ENCODE measurements at places on chromosomes 12 and 14.

GRCh38 chr14:56144176-56144575, 26.0 kb downstream of the PELI2 start:
- no peak for DNase-seq

- DNase-seq = no peak
These were observed 43.8 kb downstream of the SLC35F4 start for GRCh38 chr14:57822081-57822480.

DNA sequence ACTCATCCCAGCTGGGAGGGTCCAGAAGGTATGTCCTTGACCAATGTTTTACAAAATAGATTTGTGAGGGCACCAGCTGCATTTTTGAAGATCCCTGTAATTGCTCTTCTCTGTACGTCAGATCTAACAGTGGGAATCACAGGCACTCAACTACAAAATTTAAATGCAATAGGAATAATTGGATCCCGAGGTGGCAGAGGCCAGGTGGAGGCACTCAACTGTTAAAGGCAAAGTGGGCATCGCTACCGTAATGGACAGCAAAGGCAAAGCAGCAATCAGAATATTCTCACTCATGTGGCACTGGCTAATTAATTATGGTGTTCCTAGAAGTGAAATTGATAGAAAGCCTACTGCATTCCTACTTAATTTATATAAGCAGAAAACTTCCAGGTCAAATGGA, 27.9 kb upstream of the PSMC1 start:
- no peak for DNase-seq

GRCh38 chr12:132014915-132015280, 65.2 kb downstream of the EP400 start:
- DNase-seq = no peak

- no peak for DNase-seq
These were observed 287.3 kb downstream of the BCL11B start for GRCh38 chr14:98984719-98985041.

- DNase-seq = no peak
These were observed 24.3 kb upstream of the ATF1 start for GRCh38 chr12:50739611-50740010.

DNA sequence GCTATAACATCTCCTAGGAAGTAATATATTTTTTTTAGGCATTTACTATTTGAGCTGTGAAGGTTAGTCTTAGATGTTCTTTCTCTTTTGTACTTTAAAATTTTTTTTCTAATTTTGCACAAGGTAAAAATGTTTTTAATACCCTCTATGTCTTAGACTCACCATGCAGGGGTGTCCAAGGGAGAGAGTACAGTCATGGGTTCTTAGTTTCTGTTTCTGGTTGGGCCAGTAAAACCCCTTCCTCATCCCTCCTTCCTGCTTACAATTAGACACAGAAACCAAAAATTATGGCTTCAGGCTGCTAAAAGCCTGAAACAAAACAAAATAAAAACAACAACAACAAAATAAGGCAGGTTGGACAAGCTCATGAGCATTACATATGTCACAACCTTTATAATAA, 193.0 kb downstream of the SYT1 start:
- DNase-seq = no peak

DNA sequence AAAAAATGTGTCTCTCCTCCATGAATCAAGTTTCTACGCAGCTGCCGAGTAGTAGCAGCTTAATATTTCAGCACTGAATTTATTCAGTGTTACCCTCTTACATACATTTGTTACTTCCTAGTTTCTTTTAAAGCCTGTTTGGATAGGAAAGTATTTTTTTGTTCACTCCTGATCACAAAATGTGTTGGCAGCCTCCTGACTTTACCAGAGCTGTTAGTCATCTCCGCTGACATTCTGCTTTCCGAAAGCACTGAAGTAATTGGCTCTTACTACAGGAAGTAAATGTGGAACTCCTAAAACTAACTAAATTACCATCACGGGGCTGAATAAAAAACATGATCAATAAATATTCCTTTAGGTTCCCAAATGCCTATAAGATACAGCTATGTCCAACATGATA, 225.5 kb downstream of the EPS8 start:
- no peak for DNase-seq

DNA sequence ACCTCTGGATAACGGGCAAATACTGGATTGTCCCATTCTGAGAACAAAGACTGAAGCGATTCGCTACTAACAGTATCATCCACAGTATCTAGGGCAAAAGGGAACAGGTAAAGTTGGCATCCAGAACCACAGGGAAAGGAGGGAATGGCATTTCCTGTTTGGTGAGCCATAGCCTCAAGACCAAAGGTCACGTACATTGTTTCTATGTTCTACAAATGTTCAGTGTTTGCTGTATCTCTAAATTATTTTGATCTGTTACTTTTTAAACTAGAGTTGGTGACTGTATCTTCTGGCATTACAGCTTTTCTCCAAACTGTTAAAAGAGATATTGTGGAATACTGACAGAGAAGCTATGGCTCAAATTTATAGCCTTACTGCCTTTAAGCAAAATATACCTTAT, 9.7 kb downstream of the MLH3 start:
- no peak for DNase-seq

DNA sequence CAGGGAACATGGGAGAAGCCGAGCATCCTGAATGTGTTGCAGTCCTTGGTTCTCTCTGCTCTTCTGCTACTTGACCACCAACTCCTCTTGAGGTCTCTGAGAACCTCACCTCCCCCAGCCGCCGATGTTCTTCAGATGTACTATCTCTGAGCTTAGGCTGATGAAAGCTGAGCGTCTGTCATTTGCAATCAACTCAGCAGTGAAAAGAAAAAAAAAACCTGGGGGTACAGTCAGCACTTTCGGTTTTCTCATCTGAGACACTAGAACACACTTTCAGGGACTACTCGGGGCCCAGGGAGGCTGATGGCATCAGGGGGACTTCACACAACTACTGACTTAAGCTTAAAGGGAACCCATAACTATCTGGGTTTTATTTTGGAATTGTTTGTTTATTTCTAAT, 9.6 kb upstream of the FLVCR2 start:
- DNase-seq = no peak

DNA sequence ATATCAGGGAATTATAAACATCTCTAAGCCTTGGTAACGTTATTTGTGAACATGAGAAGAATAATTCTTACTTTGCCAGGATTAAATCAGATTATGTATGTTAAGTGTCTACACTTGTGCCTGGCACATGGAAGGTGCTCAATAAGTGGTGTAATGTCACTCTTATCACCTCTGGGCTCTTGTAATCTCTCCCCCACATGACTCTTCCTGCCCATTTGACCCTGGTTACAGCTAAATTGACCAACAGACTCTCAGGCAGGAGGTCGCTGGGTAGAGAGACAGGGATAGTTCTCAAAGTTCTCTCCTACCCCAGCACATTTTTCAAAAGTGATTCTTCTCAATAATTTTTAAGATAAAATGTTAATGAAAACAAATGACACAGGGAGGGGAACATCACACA, 137.8 kb upstream of the FRMD6 start:
- no peak for DNase-seq

DNA sequence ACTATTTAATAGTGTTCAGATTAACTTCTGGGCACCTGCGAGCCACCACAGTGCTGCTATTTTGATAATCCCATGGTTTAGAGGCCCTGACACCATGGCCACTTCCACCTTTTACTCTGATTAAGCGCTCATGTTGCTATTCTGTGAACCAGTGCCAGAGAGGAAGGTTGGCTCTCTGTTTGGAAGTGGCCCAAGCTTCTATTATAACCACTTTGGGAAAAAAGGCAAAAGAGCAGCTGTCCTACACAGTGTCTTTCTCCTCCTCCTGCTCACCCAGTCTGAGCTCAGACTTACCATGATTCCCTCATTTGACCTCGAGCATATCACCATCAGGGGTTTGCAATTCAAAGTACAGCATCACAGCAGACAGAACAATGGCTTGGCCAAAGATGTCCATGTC, 23.3 kb downstream of the DYRK2 start:
- no peak for DNase-seq

GRCh38 chr14:65461730-65462129, 49.2 kb downstream of the FUT8 start:
- no peak for DNase-seq

GRCh38 chr14:21987937-21988336, 314.3 kb upstream of the OR4E1 start:
- DNase-seq = peak; percentile 7

GRCh38 chr14:29007990-29008389, 241.4 kb downstream of the FOXG1 start:
- no peak for DNase-seq

GRCh38 chr14:89922031-89922907, 32.3 kb downstream of the EFCAB11 start:
- DNase-seq = peak; percentile 72

DNA sequence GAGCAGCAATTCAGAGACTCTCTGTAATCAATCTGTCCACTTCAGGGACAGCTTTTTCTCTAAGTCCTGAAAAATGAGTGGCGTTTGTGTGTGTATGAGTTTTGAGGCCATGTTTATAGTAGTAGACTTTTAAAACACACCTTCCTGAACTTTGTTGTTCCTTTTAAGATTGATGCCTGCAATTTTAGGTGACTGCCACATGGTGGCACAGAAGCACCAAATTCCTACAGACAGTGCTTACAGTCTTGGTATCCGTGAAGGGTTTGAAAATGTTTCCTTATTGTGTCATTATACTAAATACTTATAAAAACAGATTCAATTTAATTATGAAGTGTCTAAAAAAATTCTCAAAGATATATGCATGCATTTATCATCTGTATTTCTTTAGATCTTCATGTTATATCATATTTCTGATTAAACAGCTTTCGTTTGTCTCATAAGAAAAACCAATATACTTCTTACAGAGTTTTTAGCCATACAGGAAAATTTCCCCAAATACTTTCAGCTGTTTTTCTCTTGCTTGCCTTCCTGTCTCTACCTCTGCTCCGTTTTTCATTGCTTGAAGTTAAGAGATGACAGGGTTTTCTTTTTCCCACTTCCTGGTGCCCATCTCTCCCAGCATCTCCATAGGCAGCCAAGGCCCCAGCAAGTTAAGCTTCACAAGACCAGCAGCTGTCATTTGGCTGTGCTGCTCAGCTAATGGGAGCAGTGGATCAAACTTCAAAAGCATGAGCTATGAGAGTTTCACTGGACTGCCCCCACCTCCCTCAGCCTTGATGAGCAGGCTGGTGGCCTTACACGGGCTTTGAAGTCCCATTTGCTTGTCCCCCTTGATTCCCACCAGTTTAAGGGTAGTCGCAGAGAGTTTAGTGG, 259.6 kb downstream of the AKAP6 start:
- no peak for DNase-seq

GRCh38 chr12:64674367-64674922, 64.2 kb downstream of the RASSF3 start:
- no peak for DNase-seq

DNA sequence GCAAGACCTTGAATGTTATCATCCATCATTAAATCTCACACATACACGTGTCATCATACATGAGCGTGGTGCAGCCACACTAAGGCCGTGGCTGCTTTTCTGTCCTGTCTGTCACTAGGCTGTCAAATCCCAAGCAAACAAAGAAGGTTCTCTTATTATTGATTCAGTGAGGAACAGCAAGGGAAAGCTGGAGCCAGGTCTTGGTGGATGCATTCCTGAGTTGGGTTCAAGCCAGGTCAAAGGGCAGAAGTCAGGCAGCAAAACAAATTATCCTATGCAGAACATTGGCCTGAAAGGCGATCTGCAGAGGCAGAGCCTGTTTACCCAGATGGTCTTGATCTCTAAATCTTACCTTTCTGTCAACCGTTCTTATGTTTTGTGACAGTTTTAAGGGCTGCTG, 252.3 kb downstream of the NEDD1 start:
- DNase-seq = no peak

- DNase-seq = no peak
These were observed 5.2 kb upstream of the VDR start for GRCh38 chr12:47909839-47910465.

DNA sequence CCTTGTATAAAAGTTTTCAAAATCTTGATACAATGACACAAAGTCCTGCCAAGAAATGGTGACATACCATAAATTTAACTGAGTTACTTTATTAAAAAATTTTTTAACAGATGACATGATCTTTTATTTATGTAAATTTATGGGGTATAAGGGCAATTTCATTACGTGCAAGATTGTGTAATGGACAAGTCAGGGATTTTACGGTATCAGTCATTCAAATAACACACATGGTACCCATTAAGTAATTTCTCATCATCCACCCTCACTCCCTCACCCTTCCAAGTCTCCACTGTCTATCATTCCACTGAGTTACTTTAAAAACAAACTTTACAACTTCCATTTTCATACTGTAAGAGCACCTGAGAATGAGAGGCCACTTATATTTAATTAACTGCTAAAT, 37.4 kb downstream of the SPTLC2 start:
- no peak for DNase-seq

DNA sequence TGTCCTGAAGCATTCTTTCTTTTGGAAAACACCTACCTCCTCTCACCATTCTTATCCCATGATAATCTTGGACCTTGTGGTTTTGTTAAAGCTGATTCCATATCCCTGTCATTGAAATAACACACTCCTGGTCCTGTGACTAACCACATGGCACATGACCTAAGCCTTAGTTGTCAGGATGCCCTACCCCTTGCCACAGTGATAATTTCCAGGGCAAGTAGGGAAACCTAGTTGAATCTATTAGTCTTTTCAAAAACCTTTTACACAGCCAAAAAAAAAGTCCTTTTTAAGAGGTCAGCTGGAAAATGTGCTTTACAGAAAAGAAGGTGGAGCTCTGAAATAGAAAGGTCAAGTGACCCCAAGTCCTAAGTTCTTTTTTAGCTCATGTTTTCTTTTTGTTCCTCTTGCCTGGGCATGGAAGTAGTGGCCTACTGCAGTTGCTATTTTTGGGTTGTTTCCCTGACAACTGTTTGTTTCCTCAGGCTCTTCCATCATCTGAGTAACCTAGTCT, 608.4 kb downstream of the LRFN5 start:
- DNase-seq = peak; percentile 71

GRCh38 chr12:6171409-6172015, 28.7 kb upstream of the CD9 start:
- DNase-seq = no peak

DNA sequence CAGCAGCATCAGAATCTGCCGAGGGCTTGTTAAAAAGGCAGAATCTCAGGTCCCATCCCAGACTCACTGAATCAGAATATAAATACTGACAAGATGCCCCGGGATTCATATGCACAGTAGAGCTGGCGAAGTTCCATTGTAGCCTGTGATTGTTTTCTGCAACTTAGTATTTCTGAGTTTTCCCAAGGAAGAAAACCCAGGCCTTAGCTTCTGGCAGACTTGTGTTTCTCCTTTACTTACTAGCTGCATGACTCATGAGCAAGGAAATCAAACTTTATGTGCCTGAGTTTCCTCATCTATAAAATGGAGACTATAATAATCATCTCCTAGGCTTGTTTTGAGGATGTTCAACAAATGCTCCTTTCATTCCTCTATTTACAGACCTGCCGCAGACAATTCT, 278.5 kb upstream of the PLEKHG7 start:
- no peak for DNase-seq

- no peak for DNase-seq
These were observed 202.3 kb upstream of the NOS1 start for GRCh38 chr12:117563706-117564105.
